NT2/D1 (cell line): ENCODE measurements at places on chromosomes 13 and 19.

- no peak for DNase-seq
Measured at GRCh38 chr19:34794066-34794960, 21.3 kb upstream of the ZNF599 start.

- DNase-seq, result peak; percentile 74
Measured at GRCh38 chr13:39655569-39656324, at the start of gene COG6. Gene COG6 (plus strand): TSS chr13:39655662. CDS start chr13:39655727, 65 bp downstream.

DNA sequence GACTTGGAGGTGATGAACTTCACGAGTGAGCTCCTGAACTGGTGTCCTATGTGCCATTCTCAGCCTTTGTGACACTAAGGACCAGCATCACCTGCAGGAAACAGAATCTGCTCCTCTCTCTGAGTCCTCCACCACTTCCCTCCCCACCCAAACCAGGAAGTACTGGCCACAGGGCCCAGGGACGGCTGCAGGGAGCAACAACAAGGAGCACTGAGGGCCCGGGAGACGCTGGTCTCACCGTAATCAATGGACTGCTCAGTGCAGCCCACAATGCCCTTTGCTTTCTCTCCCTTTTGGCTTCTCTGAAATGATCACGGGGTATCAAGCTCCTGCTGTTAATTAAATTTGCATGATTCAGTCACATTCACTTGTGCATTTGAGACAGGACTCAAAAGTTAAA lies 18.6 kb downstream of the PEPD start:
- DNase-seq, result no peak

DNA sequence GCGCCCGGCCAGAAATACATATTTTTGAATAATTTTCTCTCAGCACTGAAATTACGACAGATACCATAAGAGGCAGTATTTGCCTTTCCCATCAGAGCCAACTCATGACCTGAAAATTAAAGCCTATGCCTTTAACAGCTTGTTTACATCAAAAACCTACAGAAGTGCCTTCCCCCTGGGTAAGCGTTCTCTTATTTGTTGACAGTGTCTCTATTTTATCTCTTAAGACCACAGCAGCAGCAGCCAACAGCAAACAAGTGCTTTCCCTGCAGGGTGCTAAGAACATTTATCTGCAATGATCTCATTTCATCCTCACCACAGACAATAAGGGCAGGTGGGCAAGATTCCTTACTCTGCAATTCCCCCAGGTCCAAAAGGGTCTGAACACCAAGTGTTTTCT lies 6.0 kb downstream of the AKAP8L start:
- no peak for DNase-seq

- DNase-seq, result no peak
Measured at GRCh38 chr19:5908773-5909442, 4.2 kb downstream of the VMAC start.

DNA sequence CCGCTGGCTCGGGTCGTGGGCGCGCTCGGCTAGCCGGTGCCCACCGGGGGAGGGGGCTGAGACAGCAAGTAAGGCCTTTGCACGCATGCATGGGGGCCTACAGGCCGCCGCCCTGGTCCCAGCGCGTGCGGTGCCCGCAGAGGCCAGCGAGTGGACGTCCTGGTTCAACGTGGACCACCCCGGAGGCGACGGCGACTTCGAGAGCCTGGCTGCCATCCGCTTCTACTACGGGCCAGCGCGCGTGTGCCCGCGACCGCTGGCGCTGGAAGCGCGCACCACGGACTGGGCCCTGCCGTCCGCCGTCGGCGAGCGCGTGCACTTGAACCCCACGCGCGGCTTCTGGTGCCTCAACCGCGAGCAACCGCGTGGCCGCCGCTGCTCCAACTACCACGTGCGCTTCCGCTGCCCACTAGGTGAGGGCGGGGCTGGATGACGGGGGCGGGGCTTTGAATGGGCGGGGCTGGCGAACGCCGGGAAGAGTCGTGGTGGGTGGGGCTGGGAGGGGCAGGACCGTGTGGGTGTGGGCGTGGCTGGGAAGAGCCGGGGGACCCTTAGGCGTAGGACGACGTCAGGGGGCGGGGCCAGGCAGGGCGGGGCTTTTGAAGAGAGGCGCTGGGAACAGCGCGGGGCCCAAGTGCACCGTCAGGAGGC lies 2.1 kb downstream of the CILP2 start:
- DNase-seq, result peak; percentile 68

- DNase-seq, result no peak
Measured at GRCh38 chr13:21511849-21512248, 52.7 kb upstream of the ZDHHC20 start.

GRCh38 chr13:113052206-113052605 lies 53.4 kb upstream of the F7 start:
- DNase-seq, result no peak

DNA sequence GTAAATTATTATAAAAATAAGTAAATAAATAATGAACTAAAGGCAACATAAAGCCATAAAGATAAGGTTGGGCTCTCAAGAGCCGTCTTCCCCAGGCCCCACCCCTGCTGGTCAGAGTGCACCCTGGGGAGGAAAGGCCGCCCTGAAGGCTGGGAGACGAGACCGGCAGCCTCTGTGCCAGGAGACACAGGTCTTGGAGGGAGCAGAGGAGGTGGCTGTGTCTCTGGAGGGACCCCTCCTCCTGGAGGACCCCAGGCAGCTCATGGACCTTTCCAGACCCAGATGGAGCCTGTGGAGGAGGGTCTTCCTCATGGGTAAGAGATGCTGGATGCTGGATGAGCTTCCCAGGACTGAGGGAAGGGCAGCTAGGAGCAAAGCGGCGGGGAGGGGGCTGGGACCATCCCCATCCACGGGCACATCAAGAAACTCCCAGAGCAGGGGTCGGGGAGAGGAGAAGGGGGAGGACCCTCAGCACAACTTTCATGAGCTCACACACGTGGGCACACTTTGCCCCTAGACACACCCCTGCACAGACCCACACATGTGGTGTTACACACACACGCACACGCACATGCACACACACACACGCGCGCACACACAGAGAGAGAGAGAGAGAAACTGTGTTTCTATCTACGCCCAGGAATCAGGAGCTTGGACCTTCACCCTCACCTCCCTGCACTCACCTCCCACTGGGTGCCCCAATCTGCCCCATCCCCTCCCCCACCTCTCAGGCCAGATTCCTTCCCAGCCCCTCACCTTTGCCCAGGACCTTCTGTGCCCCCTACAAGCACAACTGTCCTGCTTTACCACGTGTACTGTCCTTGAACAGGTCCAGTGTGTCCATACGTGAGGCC lies at the start of gene CEACAM18:
Gene CEACAM18 (plus strand): TSS at position 159 of the 854 bp plus-strand sequence.
- no peak for DNase-seq

GRCh38 chr13:40190641-40191100 lies 475.8 kb downstream of the FOXO1 start:
- no peak for DNase-seq

DNA sequence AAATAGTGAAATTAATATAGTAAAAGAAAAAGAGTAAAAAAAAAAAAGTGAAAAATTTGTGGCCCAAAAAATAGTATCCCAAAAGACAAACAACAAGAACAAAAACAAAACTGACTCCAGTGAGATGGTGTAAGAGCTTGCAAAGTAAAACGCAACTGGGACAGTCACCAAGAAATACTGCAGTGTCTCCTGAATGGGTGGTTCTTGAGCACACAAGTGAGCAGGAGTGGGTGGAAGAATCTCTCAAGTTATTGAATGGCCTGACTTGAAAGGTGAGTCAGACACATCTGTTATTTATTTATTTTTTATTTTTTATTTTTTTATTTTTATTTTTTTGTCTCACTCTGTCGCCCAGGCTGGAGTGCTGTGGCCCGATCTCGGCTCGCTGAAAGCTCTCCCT lies 1.9 kb downstream of the ZNF493 start:
- DNase-seq, result no peak

DNA sequence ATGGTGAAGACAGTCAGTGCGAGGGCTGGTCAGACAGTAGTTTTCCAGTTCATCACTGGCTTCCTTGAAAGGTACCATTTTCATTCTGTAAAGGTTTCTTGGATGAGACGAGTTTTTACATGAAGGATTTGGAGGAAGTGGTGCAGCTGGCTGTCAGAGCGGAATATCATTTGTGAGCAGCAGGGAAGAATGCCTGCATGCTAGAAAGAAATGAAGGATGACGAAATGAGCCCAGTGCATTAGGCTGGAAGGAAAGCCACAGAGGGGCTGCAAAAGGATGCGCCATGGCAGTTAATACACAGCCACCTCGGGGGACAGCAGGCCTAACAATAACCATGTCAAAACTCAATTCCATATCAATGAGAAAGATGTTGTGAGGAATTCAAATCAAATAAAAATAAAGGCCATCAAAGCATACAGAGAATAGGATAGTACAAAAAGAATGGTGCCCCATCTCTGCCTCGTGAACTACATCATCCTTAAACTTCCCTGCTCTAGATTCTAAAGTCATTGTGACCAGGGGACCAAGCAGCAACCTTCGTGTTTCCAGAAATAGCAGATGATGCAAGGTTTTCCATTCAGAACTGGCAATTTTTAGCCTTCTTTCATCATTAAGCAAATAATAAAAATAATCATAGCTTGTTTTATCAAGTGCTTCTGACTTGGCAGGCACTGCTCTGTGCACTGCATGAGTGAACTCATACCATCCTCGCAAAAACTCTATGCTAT lies 504.2 kb downstream of the RFC3 start:
- DNase-seq, result no peak

GRCh38 chr13:108376308-108376707 lies 106.8 kb downstream of the TNFSF13B start:
- no peak for DNase-seq

- DNase-seq, result no peak
Measured at GRCh38 chr19:42155796-42156195, 23.6 kb upstream of the POU2F2 start.

- DNase-seq, result no peak
Measured at GRCh38 chr19:18269070-18269723, 5.1 kb downstream of the IQCN start.
